ENCODE measurements at places on chromosomes 5 and 9. TPM values are rescaled to one million over a fixed set of nuclear protein-coding genes. Genes with fewer than 3 reads are reported as not detected.
A peak's percentile ranks its signal among the peaks of the same experiment; 100 is the strongest.

- H3K36me3 ChIP-seq = no peaks in the 10 kb centered on the region
- no peak for DNase-seq
- H3K27ac ChIP-seq = no peak overlapping the region
- no peaks in the 10 kb centered on the region for H3K27me3 ChIP-seq
Observed at GRCh38 chr5:13503017-13503416, 441.5 kb downstream of the DNAH5 start.

Gene KIF24
- 0.37 TPM for total RNA-seq

DNA sequence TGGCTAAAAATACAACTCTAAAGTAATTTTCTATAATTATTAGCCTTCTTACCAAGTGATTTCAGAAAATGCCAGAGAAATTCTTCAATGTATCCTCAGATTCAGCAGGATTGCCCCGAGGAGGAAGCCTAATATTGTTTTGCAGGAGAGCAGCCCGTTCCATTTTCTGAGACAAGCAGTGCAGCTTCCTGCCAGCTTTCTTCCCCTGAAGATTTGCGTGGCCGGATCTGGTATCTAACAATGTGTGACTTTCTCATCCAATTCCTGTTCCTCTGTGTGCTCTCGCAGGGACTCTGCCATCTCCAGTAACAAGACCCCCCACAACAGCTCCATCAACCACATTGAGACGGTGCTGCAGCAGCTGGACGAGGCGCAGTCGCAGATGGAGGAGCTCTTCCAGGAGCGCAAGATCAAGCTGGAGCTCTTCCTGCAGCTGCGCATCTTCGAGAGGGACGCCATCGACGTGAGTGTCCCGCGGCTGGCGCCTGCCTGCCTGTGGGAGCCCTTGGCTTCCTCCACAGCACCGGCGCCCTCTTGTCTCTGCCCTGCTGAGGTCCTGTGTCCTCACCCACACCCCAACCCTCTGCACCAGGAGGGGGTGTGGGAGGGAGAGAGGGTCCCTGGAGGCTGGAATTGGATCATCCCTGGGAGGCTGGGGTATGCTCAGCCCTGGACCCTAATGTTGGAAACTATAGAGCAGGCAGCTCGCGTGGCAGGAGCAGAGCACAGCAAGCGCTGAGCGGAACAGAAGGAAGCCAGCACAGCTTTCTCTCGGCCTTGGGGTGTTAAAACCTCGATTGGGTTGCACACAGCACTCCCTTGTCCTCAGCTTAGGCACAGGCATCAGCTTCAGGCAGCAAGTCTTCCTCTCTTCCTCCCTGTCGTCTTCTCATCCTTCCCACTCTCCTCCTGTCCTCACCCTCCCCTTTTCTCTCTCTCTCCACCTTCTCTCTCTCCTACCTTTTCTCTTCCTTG lies 216.2 kb downstream of the TRIO start:
- peaks cover 26% of the 10 kb centered on the region for H3K36me3 ChIP-seq
- DNase-seq = no peak
- H3K4me3 ChIP-seq = no peak overlapping the region

DNA sequence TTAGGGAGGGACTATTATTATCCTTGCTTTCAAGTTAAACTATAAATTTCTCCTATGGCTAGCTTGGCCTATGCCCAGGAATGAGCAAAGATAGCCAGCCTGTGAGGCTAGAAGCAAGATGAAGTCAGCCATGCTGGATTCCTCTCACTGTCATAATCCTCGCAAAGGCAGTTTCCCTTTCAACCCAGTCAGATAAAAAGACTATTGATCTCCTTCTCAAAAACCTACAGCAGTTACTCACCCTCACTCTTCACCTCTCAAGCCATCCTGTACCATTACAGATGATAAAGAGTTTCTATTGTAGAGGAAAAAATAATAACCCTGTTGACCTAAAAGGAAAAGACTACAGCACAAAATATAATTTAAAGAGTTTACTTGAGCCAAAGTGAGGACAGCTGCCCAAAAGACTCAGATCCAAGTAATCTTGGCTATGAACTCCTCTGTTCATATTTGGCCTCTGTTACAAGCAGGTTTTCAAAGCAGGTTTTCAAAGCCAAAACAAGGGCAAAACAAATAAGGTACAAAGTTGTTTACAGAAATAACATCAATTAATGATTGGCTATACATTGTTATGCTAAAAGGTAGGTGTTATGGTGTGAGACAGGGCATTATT lies 41.7 kb downstream of the KCNV2 start:
- no peak for DNase-seq
- H3K36me3 ChIP-seq = no peaks in the 10 kb centered on the region
- no peak overlapping the region for H3K4me3 ChIP-seq

DNA sequence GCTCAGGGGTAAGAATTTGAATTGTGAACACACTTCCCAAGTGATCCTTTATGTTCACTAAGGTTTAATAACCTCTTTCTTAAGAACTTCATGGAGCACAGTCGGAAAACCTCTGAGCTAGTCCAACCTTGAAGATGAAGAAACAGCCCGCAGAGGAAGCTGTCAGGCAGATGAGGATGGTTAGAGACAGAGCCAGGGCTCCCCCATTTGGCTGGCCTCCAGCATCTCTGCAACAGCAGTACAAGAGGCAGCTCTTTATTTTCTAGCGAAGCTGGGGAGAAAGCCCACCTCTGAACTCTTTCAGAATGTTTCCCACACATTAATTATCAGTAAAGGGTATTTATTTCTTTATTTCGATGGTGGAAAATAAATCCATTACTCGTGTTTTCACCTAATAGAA lies 350.8 kb downstream of the DMRT2 start:
- no peaks in the 10 kb centered on the region for H3K4me1 ChIP-seq
- no peak overlapping the region for H3K27ac ChIP-seq
- no peak for DNase-seq
- H3K4me3 ChIP-seq = no peak overlapping the region

Gene OGN
- 8.3 TPM for total RNA-seq

- H3K27me3 ChIP-seq = no peaks in the 10 kb centered on the region
- no peaks in the 10 kb centered on the region for H3K36me3 ChIP-seq
- no peak overlapping the region for H3K27ac ChIP-seq
- no peak for DNase-seq
- no peak overlapping the region for H3K4me3 ChIP-seq
- no peaks in the 10 kb centered on the region for H3K4me1 ChIP-seq
Observed at GRCh38 chr9:18947892-18948339, 85.1 kb downstream of the SAXO1 start.

Gene PTGES
- 0.75 TPM for total RNA-seq

- H3K4me1 ChIP-seq = no peaks in the 10 kb centered on the region
- no peak for DNase-seq
- H3K27ac ChIP-seq = no peak overlapping the region
- no peaks in the 10 kb centered on the region for H3K27me3 ChIP-seq
- H3K4me3 ChIP-seq = no peak overlapping the region
- H3K36me3 ChIP-seq = no peaks in the 10 kb centered on the region
Observed at GRCh38 chr9:109967651-109968642, 187.9 kb downstream of the PALM2AKAP2 start.

Gene PCDHB5
- total RNA-seq = 3.0 TPM

- no peaks in the 10 kb centered on the region for H3K4me1 ChIP-seq
- no peak overlapping the region for H3K4me3 ChIP-seq
- H3K27ac ChIP-seq = no peak overlapping the region
- no peaks in the 10 kb centered on the region for H3K36me3 ChIP-seq
Observed at GRCh38 chr5:146818822-146819221, 59.7 kb downstream of the PPP2R2B start.

GRCh38 chr5:129591508-129592160 lies 131.5 kb downstream of the ADAMTS19 start:
- H3K4me3 ChIP-seq = no peak overlapping the region
- H3K27ac ChIP-seq = no peak overlapping the region

Gene ELL2
- total RNA-seq = 12.0 TPM

GRCh38 chr5:178526773-178527457 lies 63.3 kb downstream of the COL23A1 start:
- DNase-seq = no peak
- no peak overlapping the region for H3K4me3 ChIP-seq
- no peaks in the 10 kb centered on the region for H3K36me3 ChIP-seq
- no peaks in the 10 kb centered on the region for H3K4me1 ChIP-seq
- H3K27me3 ChIP-seq = no peaks in the 10 kb centered on the region

GRCh38 chr9:18472841-18473251 lies 1.1 kb upstream of the ADAMTSL1 start:
- no peaks in the 10 kb centered on the region for H3K27me3 ChIP-seq
- peaks cover 10% of the 10 kb centered on the region for H3K4me1 ChIP-seq
- no peak for DNase-seq
- peak overlapping the region; percentile 1 for H3K27ac ChIP-seq
- H3K4me3 ChIP-seq = no peak overlapping the region

DNA sequence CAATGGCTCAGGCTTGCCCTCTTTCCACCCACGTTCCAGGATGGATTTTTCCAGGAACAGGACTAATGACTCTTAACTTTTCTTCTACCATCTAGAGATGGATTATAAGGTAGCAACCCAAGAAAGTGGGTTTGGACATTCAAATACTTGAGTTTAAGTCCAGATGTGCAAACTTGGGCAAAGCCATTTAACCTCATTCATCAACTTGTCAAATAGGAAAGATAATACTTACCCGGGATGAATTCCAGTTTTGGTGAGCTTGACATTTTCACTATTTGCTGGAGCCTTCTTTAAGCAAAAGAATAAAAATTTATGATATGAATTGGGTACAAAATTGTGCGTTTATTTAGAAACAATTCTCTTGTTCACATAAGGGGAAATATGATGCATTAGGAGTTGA lies 44.3 kb upstream of the ZBED3 start:
- H3K4me3 ChIP-seq = no peak overlapping the region
- no peaks in the 10 kb centered on the region for H3K36me3 ChIP-seq
- no peaks in the 10 kb centered on the region for H3K27me3 ChIP-seq
- no peaks in the 10 kb centered on the region for H3K4me1 ChIP-seq
- H3K27ac ChIP-seq = no peak overlapping the region
- DNase-seq = no peak

GRCh38 chr5:96083361-96083881 lies 121.8 kb upstream of the ELL2 start:
- no peak overlapping the region for H3K27ac ChIP-seq
- no peak overlapping the region for H3K4me3 ChIP-seq
- no peaks in the 10 kb centered on the region for H3K4me1 ChIP-seq
- H3K36me3 ChIP-seq = no peaks in the 10 kb centered on the region

- no peaks in the 10 kb centered on the region for H3K36me3 ChIP-seq
- no peak overlapping the region for H3K4me3 ChIP-seq
- no peaks in the 10 kb centered on the region for H3K27me3 ChIP-seq
- H3K4me1 ChIP-seq = peaks cover 55% of the 10 kb centered on the region
- H3K27ac ChIP-seq = peak overlapping the region; percentile 67
Observed at GRCh38 chr9:20553558-20554149, 68.6 kb downstream of the MLLT3 start.

Gene SLC6A3
- not detected for total RNA-seq
